ENCODE measurements at places on chromosomes 7 and 10. TPM values are rescaled to one million over a fixed set of nuclear protein-coding genes. Genes with fewer than 3 reads are reported as not detected.

DNA sequence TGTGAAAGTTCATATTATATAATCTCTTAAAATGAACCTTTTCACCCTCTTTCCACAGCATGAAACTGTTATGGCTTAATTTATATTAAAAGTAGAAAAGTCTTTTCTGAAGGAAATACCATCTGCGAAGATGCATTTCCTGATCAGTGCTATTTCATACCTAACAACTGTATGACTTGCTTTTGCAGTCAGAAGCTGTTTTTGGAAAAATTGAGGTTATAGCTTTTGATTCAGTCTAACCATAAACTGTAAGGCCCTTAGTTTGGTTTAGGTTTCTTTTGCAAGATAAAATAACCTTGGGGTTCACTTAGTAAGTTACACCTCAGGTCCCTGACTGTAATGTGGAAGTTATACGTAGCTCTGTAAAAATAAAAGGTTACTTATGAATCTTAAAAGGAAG, 22.7 kb upstream of the PARP12 start:
- H3K36me3 ChIP-seq = no peaks in the 10 kb centered on the region
- DNase-seq = no peak
- H3K27ac ChIP-seq = no peak overlapping the region

OPALIN gene
- not detected for total RNA-seq

- no peaks in the 10 kb centered on the region for H3K4me1 ChIP-seq
- no peaks in the 10 kb centered on the region for H3K36me3 ChIP-seq
- H3K27me3 ChIP-seq = no peaks in the 10 kb centered on the region
- H3K4me3 ChIP-seq = no peak overlapping the region
These were observed 207.3 kb downstream of the CXCL12 start for GRCh38 chr10:44177610-44178009.

- no peaks in the 10 kb centered on the region for H3K36me3 ChIP-seq
- no peak overlapping the region for H3K27ac ChIP-seq
- DNase-seq = no peak
- H3K4me3 ChIP-seq = no peak overlapping the region
These were observed 28.9 kb downstream of the PHYH start for GRCh38 chr10:13270877-13271551.

DNA sequence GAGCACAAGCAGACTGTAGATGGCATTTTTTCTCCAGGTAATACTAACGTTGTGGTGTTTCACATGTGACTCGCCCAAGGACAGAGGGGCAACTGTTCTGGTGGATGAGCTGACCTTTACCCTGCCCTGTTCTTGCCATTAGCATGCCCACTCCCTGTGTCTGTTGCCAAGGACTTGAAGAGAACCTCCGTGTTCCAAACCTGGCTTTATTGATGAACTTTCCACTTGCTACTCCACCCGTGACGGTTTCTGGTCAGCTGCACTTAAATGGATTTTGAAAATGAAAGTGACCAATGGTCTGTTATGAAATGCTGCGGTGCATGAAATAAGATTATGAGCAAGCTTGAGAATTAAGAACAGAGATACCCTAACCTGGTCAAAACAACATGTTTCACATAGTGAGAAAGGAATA, 30.4 kb downstream of the LRRC4 start:
- no peaks in the 10 kb centered on the region for H3K27me3 ChIP-seq
- no peak overlapping the region for H3K4me3 ChIP-seq
- peaks cover 7% of the 10 kb centered on the region for H3K36me3 ChIP-seq
- no peak overlapping the region for H3K27ac ChIP-seq
- DNase-seq = no peak

GRCh38 chr10:123847686-123848432, 43.7 kb downstream of the CPXM2 start:
- peaks cover 4% of the 10 kb centered on the region for H3K27me3 ChIP-seq
- H3K4me3 ChIP-seq = no peak overlapping the region
- no peaks in the 10 kb centered on the region for H3K36me3 ChIP-seq
- H3K27ac ChIP-seq = no peak overlapping the region
- DNase-seq = no peak

- H3K27me3 ChIP-seq = no peaks in the 10 kb centered on the region
- no peak for DNase-seq
- no peaks in the 10 kb centered on the region for H3K4me1 ChIP-seq
- H3K36me3 ChIP-seq = no peaks in the 10 kb centered on the region
These were observed 35.9 kb downstream of the PHYHIPL start for GRCh38 chr10:59212301-59212798.

GPER1 gene
- total RNA-seq = 0.13 TPM

DNA sequence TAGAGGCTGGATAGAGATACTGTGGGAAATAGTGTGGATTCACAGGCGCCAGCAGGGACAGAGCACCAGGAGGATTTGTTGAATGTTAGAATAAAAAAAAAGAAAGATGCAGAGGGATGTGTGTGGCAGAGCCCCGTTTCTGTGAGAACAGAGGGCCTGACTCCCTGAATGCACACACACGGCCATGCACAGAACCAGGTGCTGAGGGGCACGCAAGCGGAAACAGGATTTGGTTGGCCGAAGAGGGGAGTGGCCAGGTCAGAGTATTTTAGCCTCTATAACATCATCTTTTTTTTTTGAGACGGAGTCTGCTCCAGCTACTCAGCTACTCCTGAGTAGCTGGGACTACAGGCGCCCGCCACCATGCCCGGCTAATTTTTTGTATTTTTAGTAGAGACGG, 21.9 kb downstream of the IQCE start:
- DNase-seq = no peak
- H3K36me3 ChIP-seq = peaks cover 6% of the 10 kb centered on the region
- H3K27ac ChIP-seq = no peak overlapping the region
- no peaks in the 10 kb centered on the region for H3K27me3 ChIP-seq
- no peak overlapping the region for H3K4me3 ChIP-seq

DNA sequence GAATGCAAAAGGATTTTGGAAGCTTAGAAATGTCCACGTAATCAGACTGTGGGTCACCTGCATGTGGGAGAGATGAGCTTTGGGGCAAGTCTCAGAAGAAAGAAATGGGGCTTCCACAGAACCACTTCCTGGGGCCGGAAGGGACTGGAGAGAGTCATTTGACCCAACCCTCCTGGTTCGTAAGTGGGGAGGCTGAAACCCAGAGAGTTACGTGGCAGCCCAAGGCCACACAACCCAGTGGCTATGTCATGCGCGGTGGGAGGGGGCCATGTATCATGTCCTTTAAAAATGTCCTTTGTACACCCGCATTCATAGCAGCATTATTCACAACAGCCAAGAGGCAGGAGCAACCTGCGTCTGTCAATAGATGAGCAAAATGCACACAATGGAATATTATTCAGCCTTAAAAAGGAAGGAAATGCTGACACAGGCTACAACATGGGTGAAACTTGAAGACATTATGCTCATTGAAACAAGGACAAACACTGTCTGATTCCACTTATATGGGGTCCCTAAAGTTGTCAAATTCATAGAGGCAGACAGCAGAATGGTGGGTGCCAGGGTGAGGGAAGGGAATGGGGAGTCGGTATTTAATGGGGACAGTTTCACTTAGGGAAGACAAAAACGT, 15.1 kb downstream of the CAMK2B start:
- H3K4me3 ChIP-seq = no peak overlapping the region
- H3K4me1 ChIP-seq = peaks cover 11% of the 10 kb centered on the region
- H3K27ac ChIP-seq = no peak overlapping the region

DNA sequence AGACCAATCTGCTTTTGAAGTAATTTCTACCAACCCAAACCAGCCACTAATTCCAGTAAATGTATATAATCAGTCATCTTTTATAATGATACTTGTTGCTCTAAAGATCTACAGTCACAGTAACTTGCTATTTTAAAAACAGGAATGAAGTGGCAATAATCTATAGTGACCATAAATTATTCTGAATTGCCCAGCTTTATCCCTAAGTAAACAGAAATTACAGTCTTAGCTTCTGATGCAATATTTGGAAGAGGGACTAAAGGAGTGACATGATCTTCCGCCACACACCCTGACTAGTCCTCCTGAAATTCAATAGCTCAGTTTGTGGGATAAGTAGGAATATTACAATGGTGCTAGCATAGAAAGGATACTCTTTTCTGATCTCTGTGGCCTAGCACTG, 96.1 kb downstream of the ATE1 start:
- DNase-seq = no peak
- no peaks in the 10 kb centered on the region for H3K27me3 ChIP-seq
- peaks cover 19% of the 10 kb centered on the region for H3K36me3 ChIP-seq
- no peaks in the 10 kb centered on the region for H3K4me1 ChIP-seq

DNA sequence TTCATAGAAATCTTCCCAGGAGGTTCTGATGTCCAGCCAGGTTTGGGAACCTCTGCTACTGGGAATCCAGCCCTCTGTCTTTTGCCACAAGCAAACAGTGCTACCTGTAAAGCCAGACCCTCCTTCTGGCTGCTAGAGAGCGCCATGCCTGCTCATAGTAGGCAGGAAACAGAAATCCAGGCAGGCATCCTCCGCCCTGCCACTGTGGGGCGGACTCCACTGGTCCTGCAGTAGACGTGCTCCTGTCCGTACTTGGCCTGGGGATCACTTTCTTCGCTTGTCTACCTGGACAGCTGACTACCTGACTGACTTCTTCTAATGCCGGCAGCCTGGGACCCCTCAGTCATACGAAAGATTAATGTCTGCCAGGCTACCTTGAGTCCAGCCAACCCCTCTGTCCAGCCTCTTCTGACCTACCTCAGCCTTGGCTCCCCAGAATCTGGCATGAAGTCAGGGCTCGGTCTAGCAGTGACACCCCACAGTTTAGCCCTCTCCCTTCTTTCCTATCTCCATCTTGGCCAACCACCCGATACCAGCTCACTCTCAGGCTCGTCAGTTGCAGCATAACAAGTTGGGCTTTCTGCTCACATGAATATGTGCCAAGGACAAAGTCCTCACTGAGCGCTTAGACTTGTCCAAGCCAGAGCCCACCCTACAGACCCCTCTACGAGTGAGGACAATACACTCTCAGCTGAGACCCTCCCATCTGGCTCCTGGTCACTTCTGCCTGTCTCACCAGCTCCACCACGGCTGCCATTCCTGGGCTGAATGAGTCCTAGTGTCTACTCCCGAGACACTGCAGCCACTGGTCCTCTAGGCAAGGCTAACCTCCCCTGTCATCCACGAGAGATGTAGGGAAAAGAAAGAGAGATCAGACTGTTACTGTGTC, 43.9 kb upstream of the OPALIN start:
- H3K27ac ChIP-seq = no peak overlapping the region
- H3K36me3 ChIP-seq = no peaks in the 10 kb centered on the region
- no peak for DNase-seq
- H3K27me3 ChIP-seq = peaks cover 38% of the 10 kb centered on the region
- H3K4me3 ChIP-seq = no peak overlapping the region

PTPRE gene
- total RNA-seq = 24.5 TPM

GRCh38 chr7:66281678-66282590, 76.8 kb downstream of the TPST1 start:
- no peak for DNase-seq
- no peak overlapping the region for H3K27ac ChIP-seq
- H3K27me3 ChIP-seq = no peaks in the 10 kb centered on the region

- no peaks in the 10 kb centered on the region for H3K27me3 ChIP-seq
- no peak for DNase-seq
- H3K27ac ChIP-seq = no peak overlapping the region
These were observed 41.7 kb downstream of the C10orf90 start for GRCh38 chr10:126628746-126629145.

TMEM213 gene
- total RNA-seq = not detected

- H3K4me3 ChIP-seq = peak overlapping the region; percentile 38
- DNase-seq = no peak
- H3K27ac ChIP-seq = peak overlapping the region; percentile 51
- H3K27me3 ChIP-seq = peaks cover 60% of the 10 kb centered on the region
These were observed 837 bp upstream of the IGFBP3 start for GRCh38 chr7:45921699-45922519.

TBC1D12 gene
- not detected for total RNA-seq

AKR1C8 gene
- not detected for total RNA-seq

- no peak for DNase-seq
- H3K36me3 ChIP-seq = no peaks in the 10 kb centered on the region
- no peak overlapping the region for H3K27ac ChIP-seq
- no peaks in the 10 kb centered on the region for H3K27me3 ChIP-seq
- H3K4me1 ChIP-seq = no peaks in the 10 kb centered on the region
These were observed 138.6 kb upstream of the GRB10 start for GRCh38 chr7:50921114-50921813.

GRCh38 chr10:126235091-126235978, 152.9 kb downstream of the ADAM12 start:
- no peaks in the 10 kb centered on the region for H3K36me3 ChIP-seq
- H3K4me3 ChIP-seq = no peak overlapping the region
- H3K27ac ChIP-seq = no peak overlapping the region
- H3K27me3 ChIP-seq = no peaks in the 10 kb centered on the region

DNA sequence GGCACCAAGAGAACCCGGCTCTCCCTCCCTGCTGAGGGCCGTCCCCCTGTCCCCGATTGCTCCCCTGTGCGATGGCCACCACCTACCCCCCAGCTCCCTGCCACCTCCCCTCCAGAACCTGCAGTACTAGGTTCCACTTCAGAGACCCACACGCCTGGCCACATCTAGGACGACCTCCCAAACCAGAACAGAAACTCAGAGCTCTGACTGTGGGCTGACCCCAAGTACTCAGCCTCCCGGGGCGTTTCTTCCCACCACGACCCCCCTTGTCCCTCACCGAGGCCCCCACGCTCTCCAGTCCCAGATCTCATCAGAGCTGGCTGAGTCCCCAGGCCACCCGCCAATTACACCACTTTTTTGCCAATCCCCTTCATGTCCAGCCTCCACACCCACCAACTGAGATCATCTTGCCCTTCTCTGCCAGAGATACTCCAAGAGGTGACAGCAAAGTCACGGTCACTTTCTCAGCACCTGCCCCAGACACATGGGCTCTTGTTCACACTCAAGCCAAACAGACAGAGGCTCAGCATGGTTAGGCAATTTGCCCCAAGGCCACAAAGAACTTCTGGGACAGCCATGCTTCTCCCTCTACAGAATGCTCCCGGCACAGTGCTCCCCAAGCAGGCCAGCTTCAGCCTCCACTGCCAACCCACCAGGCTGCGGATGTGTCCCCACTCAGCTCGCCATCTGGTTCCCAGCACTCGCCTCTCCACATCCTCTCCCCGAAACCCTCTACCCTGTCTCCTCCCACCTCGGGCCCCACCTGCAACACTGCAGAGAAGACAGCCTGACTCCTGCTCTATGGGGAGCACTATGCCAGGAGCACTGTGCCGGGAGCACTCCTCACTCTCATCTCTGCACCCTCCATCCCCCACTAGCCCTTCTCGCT, 4.7 kb downstream of the TMEM120A start:
- no peak for DNase-seq
- no peak overlapping the region for H3K4me3 ChIP-seq
- no peaks in the 10 kb centered on the region for H3K27me3 ChIP-seq
- H3K4me1 ChIP-seq = peaks cover 6% of the 10 kb centered on the region
- H3K27ac ChIP-seq = no peak overlapping the region

- peaks cover 11% of the 10 kb centered on the region for H3K27me3 ChIP-seq
- no peaks in the 10 kb centered on the region for H3K36me3 ChIP-seq
- H3K27ac ChIP-seq = no peak overlapping the region
These were observed 29.8 kb downstream of the NPY start for GRCh38 chr7:24313777-24314176.

PTPRZ1 gene
- not detected for total RNA-seq

- peak overlapping the region; percentile 46 for H3K27ac ChIP-seq
- DNase-seq = peak; percentile 16
- peaks cover 26% of the 10 kb centered on the region for H3K36me3 ChIP-seq
- peaks cover 44% of the 10 kb centered on the region for H3K4me1 ChIP-seq
- H3K27me3 ChIP-seq = peaks cover 22% of the 10 kb centered on the region
- no peak overlapping the region for H3K4me3 ChIP-seq
These were observed 152.2 kb downstream of the DNAJB6 start for GRCh38 chr7:157488966-157489365.

GRCh38 chr7:116777651-116778281, 84.6 kb upstream of the CAPZA2 start:
- no peak overlapping the region for H3K27ac ChIP-seq
- no peaks in the 10 kb centered on the region for H3K4me1 ChIP-seq
- no peak for DNase-seq
- H3K36me3 ChIP-seq = no peaks in the 10 kb centered on the region

Measured in activated CD8-positive, alpha-beta T cell treated with anti-CD3 and anti-CD28 coated beads, Interleukin-2, amount 10 ng/mL, durations not matched to agents 7 days and 5 days (primary cell).